Glomerular endothelial cell (primary cell): ENCODE measurements at places on chromosomes 4 and X.

DNA sequence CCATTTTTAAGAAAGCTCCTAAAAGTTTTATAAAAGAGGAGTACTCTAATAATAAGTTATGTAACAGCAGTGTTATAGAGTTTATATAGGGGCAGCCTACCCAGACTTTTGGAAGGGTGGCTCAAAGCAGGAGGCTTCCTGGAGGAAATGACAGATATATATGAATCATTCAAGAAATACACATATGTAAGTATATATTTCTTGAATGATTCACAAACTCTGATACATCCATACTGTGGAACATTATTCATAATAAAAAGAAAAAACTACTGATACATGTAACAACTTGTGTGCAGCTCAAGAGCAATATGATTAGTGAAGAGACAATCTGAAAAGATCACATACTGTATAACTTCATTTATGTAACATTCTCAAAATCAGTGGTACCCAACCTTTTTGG, 166.2 kb downstream of the WDFY3 start:
- DNase-seq, result no peak

DNA sequence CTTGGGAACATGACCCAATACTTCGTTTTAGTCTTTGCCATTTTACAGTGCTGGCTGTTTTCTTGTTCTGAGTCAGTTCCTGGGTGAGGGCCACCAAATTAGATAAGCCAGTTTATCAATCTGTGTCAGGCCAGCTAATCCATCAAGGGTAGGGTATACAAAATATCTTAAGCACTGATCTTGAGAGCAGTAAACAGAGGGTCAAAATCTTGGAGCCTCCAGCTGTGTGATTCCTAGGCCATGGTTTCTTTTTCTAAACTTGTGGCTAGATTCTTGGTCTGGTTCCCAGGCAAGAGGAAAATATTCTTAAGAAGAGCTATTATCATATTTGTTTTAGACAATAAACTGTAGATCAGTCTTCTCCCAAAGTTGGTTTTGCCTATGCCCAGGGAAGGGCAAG, 1396.6 kb upstream of the PABPC4L start:
- DNase-seq, result no peak

DNA sequence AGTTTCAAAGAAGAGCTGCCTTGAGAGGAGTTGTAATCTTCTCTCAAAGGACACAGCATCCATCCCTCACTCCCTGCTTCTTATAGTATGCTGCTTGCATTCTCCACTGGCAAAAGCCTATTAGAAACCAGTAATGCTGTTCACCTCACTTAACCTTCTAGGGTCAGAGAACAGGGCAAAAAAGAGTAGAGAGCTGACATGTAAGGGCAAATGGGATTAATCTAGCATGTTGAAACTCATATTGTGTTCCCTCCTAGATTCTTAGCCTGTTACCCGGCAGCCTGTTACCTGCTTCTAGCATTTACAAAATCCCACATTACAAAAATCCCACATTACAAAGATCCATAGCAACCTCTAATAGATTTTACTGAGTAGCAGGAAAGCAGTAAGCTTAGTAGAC, 244.7 kb downstream of the SLC7A11 start:
- DNase-seq, result no peak

DNA sequence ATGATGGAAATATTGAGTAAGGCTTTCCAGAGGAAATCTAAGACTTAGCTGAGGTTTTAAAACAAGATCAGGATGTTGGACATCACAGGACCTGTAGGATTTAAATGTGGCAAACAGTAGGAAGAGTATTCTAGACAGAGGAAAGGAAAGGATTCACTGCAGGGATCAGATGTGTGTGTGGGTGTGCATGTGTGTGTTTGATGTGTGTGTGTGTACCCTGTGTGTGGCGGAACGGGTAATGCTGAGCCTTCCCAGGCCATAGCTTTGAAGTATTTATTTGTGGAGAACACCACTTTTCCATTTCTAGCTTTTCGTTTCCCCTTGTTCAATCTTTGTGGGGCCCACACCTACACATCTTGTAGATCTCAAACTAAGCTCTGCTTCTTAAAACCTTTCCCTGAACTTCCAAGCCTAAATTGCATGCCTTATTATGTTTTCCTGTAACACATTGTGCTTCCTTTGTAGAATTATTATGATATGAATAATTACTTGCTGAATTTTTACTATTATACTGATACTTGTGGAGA, 6.9 kb downstream of the GUCY1A1 start:
- DNase-seq, result no peak

DNA sequence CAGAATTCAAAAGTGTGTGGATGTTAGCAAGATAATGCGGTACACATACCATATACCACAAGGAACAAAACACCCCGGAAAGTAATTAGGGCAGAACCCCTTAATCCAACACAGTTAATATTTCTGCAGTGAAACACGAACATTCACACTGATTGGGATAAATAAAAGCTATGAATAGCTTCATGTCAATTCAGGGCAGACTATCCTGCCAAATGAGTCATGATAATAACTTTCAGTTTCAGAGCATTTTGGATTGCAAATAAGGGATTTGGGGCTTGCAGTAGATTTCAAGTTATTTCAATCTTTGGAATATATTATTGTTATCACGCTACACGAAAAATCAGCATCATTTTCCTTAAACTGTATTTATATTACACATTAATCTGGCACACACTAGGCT, 24.3 kb downstream of the IRF2 start:
- DNase-seq, result no peak

DNA sequence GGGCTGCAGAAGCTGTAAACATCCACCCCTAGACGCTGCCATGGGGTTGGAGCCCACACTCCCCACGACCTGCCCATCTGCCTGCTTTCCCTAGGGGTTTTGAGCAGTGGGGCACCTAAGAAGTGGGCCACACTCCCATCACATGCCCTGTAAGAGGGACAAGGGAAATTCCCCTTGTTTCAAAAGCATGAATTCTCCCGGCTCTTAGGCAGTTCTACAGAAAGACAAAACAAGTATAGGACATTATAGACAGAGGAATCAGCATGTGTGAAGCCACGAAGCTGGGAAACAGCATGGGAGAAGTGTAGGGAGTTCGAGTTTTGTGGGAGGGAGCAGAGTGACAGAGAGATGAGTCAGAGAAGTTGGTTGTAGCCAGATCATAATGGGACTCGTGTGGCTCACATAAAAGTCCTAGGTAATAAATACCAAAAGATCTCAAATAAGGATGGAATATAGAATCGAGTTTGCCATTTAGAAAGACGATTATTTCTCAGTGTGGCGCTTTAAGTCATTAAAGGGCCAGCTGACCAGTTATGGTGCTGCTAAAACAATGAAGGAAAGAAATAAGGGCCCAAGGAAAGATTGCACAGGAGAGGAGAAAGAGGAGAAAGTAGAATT, 23.9 kb downstream of the APOO start:
- DNase-seq, result no peak

- no peak for DNase-seq
These were observed 132.0 kb downstream of the ANK2 start for GRCh38 chr4:113181289-113182007.

- DNase-seq, result no peak
These were observed 61.8 kb downstream of the ATXN3L start for GRCh38 chrX:13258052-13258444.

DNA sequence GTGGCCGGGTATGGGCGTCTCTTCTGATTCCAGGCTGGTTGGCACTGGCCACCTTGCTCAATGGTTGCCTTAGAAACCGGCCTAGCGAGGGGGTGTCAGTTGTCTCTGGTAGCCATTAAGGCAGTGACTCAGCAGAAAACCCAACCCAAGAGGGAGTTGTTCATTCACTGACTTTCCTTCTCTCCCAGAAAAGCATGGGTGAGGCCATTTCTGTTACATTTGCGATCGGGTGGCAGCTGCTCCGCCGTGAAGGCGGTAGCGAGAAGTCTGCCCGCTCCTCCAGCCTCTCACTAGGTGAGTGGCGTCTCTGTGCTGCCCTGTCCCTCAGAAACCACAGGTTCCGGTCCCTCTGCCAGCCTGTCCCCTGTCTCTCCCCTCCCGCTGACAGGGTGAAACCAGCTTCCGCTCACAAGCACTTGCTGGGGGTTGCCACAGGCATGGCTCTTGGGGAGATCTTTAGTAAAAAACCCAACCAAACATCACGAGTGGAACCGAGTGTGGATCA, 17.4 kb downstream of the IRAK1 start:
- DNase-seq, result no peak

DNA sequence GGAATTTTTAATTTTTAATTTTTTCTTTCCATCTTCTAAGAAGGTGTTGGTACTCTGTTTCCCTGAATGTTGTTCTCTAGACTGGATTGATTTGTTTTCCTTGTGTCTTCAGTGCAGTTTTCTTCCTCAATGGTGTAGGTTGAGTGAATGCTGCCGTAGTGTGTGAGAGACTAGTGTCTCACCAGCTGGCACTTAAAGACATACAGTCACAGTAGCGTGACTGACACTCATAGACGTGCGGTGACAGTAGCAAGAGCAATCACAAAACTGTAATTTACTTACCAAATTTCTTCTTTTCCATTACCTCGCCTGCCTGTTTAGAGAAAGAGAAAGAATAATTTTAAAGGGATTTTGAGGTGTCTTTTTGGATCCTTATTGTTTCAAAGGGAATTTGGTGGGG, 21.4 kb upstream of the PGM2 start:
- no peak for DNase-seq

DNA sequence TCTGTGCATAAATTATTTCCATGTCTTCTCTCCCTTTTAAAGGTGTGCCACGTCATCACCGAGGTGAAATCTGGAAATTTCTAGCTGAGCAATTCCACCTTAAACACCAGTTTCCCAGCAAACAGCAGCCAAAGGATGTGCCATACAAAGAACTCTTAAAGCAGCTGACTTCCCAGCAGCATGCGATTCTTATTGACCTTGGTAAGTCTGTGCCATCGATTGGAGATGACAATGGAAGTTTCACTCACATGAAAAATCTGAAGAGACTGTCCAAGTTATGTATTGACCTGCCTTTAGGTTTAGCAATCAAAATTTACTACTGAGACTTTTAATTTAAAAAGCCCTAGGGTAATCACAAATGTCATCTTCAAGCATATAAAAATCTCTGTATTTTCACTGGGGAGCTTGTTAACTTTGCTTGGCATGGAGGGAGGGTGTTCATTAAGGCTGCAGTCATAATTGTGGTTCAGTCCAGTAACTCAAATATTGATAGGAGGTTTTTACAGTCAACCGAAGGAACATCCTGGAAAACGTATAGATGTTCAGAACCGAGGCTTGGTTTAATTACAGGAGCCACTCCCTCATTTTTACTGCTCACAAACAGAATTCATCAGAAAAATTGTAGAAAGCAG, 142.9 kb downstream of the PTTG2 start:
- no peak for DNase-seq

- DNase-seq, result no peak
These were observed 55.0 kb upstream of the PACRGL start for GRCh38 chr4:20645236-20645635.

- no peak for DNase-seq
These were observed 31.9 kb upstream of the TLR3 start for GRCh38 chr4:186036976-186037581.

DNA sequence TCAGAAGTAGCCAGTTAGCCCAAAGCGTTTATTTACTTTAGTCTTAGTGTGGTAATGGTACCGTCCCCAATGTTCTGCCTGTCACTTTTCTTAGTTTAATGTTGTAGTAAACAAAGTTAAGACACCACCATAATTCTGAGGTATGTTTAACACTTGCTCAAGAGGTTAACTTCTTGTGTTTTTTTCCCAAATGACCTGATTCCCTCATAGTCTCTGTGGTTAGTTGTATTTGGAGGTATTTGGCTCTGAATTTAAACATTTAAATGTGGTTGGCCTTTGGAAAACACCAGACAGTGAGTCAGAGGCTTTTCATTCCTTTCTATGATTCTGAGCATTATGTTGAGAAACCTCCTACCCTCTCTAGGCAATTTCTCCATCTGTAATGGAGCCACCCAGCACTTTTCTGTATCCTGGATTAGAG, 47.9 kb downstream of the CXCL1 start:
- DNase-seq, result no peak

DNA sequence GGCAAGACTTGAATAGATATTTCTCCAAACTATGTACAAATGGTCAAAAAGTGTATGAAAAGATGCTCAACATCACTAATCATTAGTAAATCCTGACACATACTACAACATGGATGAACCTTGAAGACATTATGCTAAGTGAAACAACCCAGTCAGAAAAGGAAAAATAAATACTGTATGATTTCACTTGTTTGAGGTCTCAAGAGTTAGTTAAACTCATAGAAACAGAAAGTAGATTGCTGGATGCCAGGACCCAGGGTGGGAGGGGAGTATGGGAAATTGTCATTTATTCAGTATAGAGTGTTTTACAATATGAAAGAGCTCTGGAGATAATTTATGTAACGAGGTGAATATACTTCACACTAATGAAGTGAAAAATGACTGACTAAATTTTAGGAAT, 32.4 kb downstream of the PRMT9 start:
- no peak for DNase-seq

DNA sequence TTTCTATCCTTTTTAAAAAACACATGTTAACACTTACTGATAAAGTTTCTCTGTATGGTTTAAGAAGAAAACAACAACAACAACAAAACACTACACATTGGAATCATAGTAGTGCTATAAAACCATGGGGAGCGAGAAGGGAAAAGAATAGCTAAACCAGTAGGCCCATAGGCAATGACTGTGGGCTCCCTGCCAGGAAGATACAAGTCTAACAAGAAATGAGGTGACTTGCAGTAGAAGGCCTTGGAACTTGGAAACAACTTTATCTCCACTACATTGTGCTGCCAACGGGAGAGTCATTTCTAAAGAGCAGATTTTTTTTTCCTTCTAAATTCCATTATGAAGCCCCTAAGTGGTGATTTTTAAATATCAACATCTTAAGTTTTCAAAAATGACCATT, 78.0 kb downstream of the GPC4 start:
- DNase-seq, result no peak
